CD8-positive, alpha-beta memory T cell (primary cell): ENCODE measurements at places on chromosomes 13 and 19. TPM values are rescaled to one million over a fixed set of nuclear protein-coding genes. Genes with fewer than 3 reads are reported as not detected.

DNA sequence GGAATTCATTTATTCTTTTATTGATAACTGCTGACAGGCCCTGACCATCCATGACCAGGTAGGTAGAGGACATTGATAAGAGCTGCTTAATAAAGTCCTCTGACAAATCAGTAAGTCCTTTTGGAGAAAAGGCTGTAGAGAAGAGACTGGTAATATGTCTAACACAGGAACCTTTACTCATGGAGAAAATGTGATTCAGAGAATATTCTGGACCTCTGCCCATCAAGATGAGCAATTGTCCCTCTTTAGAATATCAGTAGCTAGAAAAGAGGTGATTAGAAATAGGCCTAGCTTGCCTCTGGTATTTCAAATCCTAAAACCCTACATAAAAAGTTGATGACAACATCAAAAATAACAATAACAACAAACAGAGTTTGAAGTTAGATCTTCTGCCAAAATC is 642.3 kb downstream of the TBC1D4 start:
- DNase-seq = no peak

BST2 gene
- total RNA-seq = 116 TPM

KIR3DL2 gene
- 0.27 TPM for total RNA-seq

DNA sequence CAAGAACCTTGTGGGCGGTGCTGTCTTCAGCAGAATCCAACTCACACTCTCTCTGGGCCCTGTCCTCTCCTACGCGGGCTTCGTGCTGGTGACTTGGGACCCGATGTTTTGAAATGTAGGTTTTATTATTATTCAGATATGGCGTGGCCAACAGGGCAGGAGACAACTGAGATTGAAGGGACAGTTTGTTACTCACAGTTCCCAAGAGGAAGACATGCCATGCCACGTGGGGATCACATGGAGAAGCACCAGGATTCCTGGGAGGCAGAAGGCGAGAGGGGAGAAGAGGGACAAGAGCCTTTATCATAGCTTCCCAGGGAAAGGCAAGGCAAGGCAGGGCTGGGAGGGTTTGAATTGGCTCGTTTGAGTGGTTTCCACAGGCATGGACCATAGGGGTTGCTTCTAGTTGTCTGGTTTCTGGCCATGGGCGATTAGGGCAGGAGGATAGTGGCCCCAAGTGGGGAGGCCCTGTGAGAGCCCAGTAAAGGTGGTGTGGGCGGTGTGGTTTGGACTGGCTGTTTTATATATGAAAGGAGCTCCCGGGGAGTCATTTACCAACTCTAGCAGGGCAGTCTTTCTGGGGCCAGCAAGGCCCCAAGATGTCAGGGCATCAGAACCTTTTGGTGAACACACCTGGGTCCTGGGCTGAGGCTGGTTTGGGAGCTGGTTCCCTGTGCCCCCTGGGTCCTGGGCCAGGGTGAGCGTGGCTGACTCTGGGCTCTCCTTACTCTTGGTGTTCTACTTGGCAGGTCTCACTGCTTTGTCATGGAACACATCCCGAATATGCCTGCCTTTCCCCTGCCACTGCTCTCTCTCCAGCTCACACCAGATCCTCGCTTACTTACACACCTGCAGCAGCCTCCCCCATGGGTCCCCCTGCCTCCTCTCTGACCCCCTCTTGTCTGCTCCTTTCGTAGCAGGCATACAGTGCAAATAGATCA is 94.0 kb upstream of the ZNF536 start:
- DNase-seq = no peak

PRSS57 gene
- total RNA-seq = not detected

DNA sequence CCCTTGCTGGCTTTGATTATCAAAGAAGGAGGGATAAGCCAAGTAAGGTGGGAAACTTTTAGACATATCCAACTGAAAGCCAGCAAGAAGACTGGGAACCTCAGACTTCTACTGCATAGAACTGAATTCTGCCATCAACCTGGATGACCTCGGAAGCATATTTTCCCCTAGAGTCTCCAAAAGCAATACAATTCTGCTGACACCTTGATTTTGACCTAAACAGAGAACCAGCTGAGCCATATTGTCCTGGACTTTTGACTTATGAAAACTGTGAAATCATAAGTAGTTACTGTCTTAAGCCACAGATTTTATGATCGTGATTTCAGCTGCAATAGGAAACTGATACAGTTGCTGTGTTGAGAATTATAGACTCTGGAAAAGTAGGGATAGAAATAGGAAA is 227.6 kb downstream of the PCDH20 start:
- DNase-seq = no peak

PSG6 gene
- not detected for total RNA-seq

DNA sequence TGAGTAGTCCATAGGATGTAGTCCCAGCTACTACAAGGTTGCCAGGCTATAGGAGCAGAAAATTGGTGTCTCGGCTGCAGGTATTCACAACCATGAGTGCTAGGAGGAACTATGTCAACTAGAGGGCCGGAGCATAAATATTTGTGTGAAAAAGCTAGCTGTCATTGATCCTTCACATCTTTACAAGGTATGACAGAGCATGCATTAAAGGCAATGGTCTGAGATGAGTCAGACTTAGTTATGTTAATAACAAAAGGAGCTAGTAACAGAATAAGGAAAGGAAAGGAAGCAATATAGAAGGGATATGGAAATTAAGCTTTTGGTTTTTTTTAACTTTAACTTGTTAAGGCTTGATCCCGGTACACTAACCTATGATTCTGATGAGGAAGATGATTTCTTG is 40.9 kb upstream of the PSG9 start:
- DNase-seq = no peak

LILRB2 gene
- 0.42 TPM for total RNA-seq

GRCh38 chr13:77333594-77333993 is 6.7 kb upstream of the MYCBP2 start:
- no peak for DNase-seq

- DNase-seq = peak; percentile 12
Observed at GRCh38 chr19:43430142-43430710, 15.5 kb downstream of the TEX101 start.

GRCh38 chr19:6218491-6219146 is 61.2 kb downstream of the MLLT1 start:
- DNase-seq = peak; percentile 63

- DNase-seq = no peak
Observed at GRCh38 chr19:23116802-23117571, at the start of gene ZNF730. TSS of gene ZNF730 (plus strand) at chr19:23117025. CDS start at chr19:23117174, 149 bp downstream.

GPI gene
- 478 TPM for total RNA-seq

IFNL1 gene
- total RNA-seq = not detected

DNA sequence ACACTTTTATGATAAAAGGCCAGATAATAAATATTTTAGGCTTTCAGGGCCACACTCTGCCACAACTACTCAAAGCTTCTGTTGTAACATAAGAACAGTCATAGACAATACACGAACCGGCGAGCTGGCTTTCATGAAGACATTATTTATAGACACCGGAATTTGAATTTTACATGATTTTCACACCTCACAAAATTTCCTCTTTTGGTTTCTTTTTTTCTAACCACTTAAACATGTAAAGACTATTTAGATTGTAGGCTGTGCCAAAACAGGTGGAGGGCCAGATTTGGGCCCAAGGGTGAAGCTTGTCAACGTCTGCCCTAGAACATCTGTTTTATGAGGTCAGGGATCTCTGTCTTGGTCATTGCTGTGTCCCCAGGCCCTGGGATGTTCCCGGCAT is 29.7 kb upstream of the FXYD3 start:
- no peak for DNase-seq

DNA sequence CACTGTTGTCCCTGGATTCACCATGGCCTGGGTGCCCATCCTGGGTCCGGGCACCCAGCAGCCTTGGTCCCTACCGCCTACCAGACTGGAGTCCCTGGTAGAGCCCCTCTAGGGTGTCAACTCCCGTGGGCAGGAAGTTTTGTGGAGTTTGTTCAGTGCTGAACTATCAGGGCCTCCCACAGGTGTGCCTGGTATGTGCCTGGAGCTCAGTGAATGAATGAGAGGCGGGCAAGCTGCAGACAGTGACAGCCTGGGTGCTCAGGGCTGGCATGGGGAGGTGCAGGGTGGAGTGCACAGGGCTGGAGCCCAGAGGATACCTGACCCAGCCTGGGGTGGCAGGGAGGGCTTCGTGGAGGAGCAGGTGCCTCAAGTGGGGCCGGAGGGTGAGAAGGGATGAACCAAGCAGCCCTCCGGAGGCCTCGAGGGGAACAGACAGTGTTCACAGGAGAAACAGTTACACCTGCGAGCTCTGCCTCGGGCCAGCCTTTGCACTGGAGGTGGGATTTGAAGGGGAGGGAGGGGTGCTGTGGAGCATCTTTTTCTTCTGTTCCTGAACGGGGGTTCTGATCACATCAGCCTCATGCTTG is 29.6 kb downstream of the PAK4 start:
- no peak for DNase-seq

ZNF534 gene
- total RNA-seq = not detected

SMIM44 gene
- total RNA-seq = not detected

DNA sequence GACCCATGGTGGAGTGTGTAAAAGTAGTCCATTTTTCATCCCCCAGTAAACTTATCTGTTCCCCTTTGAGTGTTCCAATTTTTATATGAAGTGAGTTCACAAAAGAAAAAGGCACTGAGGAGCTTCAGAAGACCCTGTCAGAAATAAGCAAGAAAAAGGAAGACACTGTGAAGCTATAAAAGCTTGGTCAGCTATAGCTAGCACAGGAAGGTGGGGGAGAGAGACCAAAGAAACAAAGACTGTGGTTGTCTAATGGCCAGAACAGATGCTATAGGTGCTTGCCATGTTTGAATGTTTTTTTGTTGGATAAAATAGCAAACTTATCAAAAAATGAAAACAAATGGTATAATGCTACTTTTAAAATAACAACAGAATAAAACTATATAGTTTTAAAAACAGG is 46.5 kb downstream of the RCBTB2 start:
- no peak for DNase-seq
